Lung (tissue), 17 donors: ENCODE measurements at places on chromosomes 4 and X. TPM values are rescaled to one million over a fixed set of nuclear protein-coding genes. Genes with fewer than 3 reads are reported as not detected.

Gene CMC4
- 4.3 TPM for total RNA-seq

Gene NKX6-1
- total RNA-seq, result 0.06 TPM

Gene AWAT2
- not detected for total RNA-seq

Gene AVPR2
- total RNA-seq, result 2.5 TPM

Gene LRP2BP
- 2.9 TPM for total RNA-seq

Gene SLC6A14
- total RNA-seq, result 26.8 TPM

Gene YY2
- total RNA-seq, result 2.0 TPM

Gene HEPH
- total RNA-seq, result 9.5 TPM

Gene EDNRA
- total RNA-seq, result 99.7 TPM

Gene CDKL2
- 16.0 TPM for total RNA-seq
